ENCODE measurements at places on chromosomes 1 and 21.

GRCh38 chr21:37565530-37566223 lies 199.1 kb downstream of the DYRK1A start:
- no peaks in the 10 kb centered on the region for H3K36me3 ChIP-seq
- H3K27ac ChIP-seq = peak overlapping the region; percentile 4
- no peak overlapping the region for H3K4me3 ChIP-seq
- no peaks in the 10 kb centered on the region for H3K27me3 ChIP-seq

DNA sequence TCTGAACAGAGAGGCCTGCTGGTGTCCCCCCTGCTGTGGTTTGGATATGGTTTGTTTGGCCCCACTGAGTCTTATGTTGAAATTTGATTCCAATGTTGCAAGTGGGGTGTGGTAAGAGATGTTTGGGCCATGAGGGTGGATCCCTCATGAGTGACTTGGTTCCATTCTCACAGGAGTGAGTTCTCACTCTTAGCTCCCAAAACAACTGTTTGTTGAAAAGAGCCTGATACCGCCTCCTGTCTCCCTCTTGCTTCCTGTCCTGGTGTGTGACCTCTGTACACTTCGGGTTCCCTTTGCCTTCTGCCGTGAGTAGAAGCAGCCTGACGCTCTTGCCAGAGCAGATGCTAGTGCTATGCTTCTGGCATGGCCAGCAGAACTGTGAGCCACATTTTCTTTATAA lies 60.5 kb downstream of the C21orf91 start:
- no peaks in the 10 kb centered on the region for H3K4me1 ChIP-seq
- H3K27me3 ChIP-seq = no peaks in the 10 kb centered on the region
- DNase-seq = no peak
- no peaks in the 10 kb centered on the region for H3K36me3 ChIP-seq

DNA sequence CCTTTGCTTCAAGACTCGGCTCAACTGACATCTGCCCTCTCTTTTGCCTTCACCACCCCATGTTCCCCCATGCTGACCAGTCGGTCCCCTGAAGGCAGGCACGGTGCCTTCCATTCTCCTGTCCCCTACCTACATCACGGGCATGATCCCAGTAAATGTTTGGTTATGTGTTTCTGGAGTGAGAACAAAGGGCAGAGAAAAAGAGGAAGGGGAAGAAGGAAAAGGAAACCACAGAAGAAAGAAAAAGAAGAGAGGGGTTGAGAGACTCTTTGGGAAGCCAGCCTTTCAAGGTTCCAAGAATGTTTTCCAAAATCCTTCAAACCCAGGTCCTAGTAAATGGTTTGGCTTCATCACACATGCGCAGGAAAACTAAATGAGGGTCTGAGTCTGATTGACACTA lies 84.9 kb downstream of the CDC7 start:
- DNase-seq = no peak
- H3K27me3 ChIP-seq = no peaks in the 10 kb centered on the region
- no peak overlapping the region for H3K4me3 ChIP-seq
- no peaks in the 10 kb centered on the region for H3K36me3 ChIP-seq
- H3K4me1 ChIP-seq = no peaks in the 10 kb centered on the region

DNA sequence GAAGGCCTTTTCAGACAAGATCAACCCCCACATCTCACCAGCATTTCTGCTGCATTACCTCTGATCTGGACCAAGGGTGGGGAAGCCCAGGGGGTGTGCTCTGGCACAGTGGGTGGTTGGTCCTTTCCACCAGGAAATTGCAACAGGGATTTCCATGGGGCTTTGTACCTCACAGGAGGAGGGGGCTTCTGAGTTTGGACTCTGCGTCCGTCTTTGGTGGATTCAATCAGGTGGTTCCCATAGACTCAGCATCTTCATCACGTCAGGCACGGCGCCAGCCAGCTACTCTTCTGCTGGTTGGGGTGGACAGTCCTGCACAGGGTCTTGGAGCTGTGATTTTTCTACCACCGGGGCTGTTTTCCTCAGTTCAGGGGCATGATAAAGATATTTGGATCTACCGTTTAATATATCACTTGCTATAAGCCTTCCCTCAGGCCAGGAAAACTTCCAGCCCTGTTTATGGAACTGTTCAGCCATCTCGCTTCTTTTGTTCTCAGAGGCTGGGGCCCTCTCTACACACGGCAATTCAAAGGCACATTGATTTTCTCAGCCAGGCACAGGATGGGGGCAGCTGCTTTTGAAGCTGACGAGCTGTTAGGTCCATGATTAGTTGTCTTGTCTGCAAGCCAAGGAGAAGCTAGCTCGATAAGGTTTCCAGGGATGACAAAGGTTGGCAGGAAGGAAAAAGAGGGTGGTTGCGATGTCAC lies 467.3 kb downstream of the CAMTA1 start:
- no peak for DNase-seq
- no peak overlapping the region for H3K27ac ChIP-seq
- no peak overlapping the region for H3K4me3 ChIP-seq
- no peaks in the 10 kb centered on the region for H3K36me3 ChIP-seq

GRCh38 chr21:40566486-40566885 lies 280.5 kb downstream of the DSCAM start:
- no peak for DNase-seq
- no peak overlapping the region for H3K4me3 ChIP-seq
- H3K27ac ChIP-seq = no peak overlapping the region
- peaks cover 2% of the 10 kb centered on the region for H3K4me1 ChIP-seq
- no peaks in the 10 kb centered on the region for H3K36me3 ChIP-seq

DNA sequence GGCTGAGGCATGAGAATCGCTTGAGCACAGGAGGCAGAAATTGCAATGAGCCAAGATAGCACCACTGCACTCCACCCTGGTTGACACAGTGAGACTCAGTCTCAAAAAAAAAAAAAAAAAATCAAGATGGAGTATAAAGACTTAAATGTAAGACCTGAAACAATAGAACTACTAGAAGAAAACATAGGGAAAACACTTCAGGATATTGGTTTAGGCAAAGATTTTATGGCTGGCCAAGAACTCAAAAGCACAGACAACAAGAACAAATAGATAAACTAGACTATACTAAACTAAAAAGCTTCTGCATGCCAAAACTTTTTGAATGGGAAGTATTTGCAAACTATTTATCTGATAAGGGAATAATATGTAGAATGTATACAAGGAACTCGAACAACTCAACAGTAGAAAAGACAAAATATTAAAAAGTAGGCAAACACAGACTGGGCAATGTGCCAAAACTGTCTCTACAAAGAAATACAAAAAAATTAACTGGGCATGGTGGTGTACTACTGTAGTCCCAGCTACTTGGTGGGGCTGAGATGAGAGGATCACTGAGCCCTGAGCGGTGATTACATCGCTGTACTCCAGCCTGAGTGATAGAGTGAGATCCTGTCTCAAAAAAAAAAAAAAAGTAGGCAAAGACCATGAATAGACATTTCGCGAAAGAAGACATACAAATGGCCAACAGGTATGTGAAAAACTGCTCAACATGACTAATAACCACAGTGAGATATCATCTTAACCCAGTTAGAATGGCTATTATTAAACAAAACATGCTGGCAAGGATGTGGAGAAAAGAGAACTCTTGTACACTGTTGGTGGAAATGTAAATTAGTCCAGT lies 25.3 kb downstream of the DTL start:
- H3K27me3 ChIP-seq = no peaks in the 10 kb centered on the region
- H3K27ac ChIP-seq = no peak overlapping the region
- H3K36me3 ChIP-seq = peaks cover 6% of the 10 kb centered on the region
- no peak for DNase-seq
- no peaks in the 10 kb centered on the region for H3K4me1 ChIP-seq
- H3K4me3 ChIP-seq = no peak overlapping the region

GRCh38 chr1:8742022-8742924 lies 75.2 kb downstream of the RERE start:
- H3K27me3 ChIP-seq = no peaks in the 10 kb centered on the region
- no peak overlapping the region for H3K4me3 ChIP-seq
- H3K27ac ChIP-seq = no peak overlapping the region
- DNase-seq = no peak
- no peaks in the 10 kb centered on the region for H3K4me1 ChIP-seq

- H3K4me1 ChIP-seq = no peaks in the 10 kb centered on the region
- H3K36me3 ChIP-seq = no peaks in the 10 kb centered on the region
- H3K27ac ChIP-seq = no peak overlapping the region
- H3K27me3 ChIP-seq = no peaks in the 10 kb centered on the region
- DNase-seq = peak; percentile 87
These were observed 16.1 kb downstream of the TNFRSF8 start for GRCh38 chr1:12078938-12079861.

DNA sequence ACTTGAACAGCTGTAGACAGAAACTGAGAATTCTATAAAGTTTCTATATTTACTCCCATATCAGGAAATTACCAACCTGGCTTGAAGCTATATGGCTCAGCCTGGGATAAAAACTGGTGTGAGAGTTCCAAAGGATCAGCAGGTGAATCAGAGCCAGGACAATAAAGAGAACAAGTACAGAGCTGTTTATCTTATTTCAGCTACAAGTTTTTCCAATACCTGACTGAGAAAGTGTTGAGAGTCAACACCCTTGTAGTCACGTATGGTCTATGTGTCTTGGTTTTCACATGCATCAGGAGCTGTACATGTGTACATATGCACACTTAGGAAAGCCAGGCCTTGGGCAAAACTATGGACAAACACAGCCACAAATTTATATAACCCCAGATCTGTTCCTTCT lies 40.7 kb upstream of the CXADR start:
- DNase-seq = no peak
- H3K4me1 ChIP-seq = no peaks in the 10 kb centered on the region
- no peak overlapping the region for H3K27ac ChIP-seq

DNA sequence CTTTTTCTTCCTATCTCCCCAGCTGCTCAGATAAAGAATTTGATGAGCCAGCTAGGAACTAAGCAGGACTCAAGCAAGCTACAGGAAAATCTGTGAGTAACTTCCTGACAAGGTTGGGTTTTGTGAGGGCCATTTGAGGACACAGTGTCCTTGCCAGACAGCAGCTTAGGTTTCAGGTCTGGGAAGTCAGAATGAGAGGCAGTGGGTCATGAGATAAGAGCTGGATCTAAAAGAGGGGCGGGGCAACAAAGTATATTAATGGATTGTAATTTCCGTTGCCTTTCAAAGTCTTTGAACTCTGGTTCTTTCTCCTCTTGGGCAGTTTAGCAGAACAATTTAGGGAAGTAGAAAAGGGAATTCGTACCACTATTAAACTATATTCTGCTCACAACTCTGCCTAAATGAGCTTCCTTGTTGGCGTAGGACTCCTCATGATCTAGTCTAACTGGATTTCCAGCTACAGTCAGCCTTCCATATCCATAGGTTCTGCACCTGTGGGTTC lies 16.6 kb downstream of the STX12 start:
- H3K27me3 ChIP-seq = no peaks in the 10 kb centered on the region
- H3K4me1 ChIP-seq = no peaks in the 10 kb centered on the region
- no peak overlapping the region for H3K27ac ChIP-seq
- no peaks in the 10 kb centered on the region for H3K36me3 ChIP-seq

DNA sequence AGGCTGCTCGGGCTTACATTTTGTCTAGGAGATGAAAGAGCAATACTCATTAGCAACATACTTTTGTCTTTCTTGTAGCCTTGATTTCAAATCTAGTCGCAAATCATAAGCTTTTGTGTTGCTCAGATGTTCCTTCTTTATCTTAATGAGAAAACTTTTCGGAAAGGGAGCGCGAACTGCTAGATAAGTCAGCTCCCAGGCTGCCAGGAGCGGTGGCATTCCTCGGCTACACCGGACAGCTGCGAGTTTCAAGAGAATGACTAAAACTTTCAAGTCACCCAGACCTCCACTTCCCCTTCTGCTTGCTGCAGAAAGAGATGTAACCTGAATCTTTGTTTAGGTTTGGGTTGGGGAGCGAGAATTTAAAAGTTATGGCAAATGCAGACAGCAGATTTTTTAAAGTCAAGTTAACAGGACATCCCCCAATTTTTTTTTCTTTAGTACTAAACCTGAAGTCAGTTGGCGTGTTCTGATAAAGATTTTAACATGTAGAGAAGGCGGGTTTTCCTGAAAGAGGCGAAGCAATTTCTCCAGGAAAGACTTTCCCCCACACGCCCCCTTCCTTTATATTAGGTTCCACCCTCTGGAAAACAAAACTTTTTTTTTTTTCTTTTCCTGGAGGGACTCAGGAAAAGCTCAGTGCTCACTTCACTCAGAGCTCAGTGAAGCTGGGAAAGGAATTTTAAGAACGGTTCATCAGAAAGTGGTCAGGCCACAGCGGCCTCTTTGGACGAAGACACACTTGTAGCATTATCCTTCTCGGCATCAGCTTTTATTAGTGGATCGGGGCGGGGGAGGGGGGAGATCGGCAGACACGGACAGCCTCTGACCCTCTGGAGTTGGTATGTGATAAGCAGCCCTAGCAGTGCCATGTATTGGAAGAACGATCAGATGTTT lies at the start of gene LHX8:
Gene LHX8, plus strand, starts transcription at position 639 of the 897 bp plus-strand sequence. CDS start 2,227 bp downstream, outside the sequence.
- H3K27ac ChIP-seq = no peak within 1 kb of the TSS
- peak; percentile 89 for DNase-seq
- H3K27me3 ChIP-seq = peaks cover 59% of the 10 kb centered on the region

GRCh38 chr1:209823143-209824041 lies 4.4 kb upstream of the UTP25 start:
- H3K27me3 ChIP-seq = no peaks in the 10 kb centered on the region
- H3K36me3 ChIP-seq = no peaks in the 10 kb centered on the region
- H3K4me3 ChIP-seq = no peak overlapping the region
- peak; percentile 41 for DNase-seq
- no peaks in the 10 kb centered on the region for H3K4me1 ChIP-seq
- no peak overlapping the region for H3K27ac ChIP-seq

GRCh38 chr1:201537891-201538611 lies 876 bp upstream of the NAV1 start:
- peaks cover 7% of the 10 kb centered on the region for H3K4me1 ChIP-seq
- peak; percentile 86 for DNase-seq
- H3K27ac ChIP-seq = no peak overlapping the region
- peak overlapping the region; percentile 41 for H3K4me3 ChIP-seq
- H3K36me3 ChIP-seq = no peaks in the 10 kb centered on the region
- H3K27me3 ChIP-seq = no peaks in the 10 kb centered on the region

DNA sequence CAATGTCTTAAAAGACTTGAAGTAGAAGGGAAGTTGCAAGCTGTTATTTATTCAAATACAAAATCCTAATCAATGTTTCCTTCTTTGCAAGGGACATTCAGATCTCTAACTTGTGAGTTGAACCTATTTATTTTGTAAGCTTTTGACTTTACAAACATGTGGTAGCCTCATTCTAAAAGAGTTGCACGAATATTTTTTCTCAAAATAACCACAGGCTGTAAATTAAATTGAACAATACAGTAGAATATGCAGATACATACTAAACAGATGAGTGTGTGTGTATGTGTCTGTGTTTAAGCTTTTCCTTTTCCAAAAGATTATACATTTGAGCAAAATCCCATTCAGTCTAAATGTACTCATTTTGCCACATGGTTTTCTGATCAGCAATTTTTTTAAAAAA lies 4.8 kb upstream of the DYNLT5 start:
- no peak for DNase-seq
- no peak overlapping the region for H3K27ac ChIP-seq

DNA sequence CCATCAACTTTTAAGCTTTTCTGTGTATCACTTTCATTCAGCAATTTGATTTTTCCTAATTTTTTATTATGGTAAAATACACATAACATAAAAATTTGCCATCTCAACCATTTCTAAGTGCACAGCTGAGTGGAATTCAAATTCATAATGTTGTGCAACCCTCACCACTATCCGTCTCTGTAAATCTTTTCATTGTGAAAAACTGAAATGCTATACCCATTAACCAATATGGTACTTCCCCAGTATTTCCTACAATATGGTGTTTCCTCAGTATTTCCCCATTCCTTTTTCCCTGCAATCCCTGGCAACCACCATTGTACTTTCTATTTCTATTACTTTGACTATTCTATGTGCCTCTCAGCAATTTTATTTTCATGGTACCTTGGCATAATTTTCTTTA lies 6.8 kb downstream of the STPG1 start:
- H3K4me3 ChIP-seq = no peak overlapping the region
- no peaks in the 10 kb centered on the region for H3K36me3 ChIP-seq
- no peaks in the 10 kb centered on the region for H3K27me3 ChIP-seq
- DNase-seq = no peak
- no peaks in the 10 kb centered on the region for H3K4me1 ChIP-seq
